HT1080 (cell line): ENCODE measurements at places on chromosomes 6 and 20. TPM values are rescaled to one million over a fixed set of nuclear protein-coding genes. Genes with fewer than 3 reads are reported as not detected.
A peak's percentile ranks its signal among the peaks of the same experiment; 100 is the strongest.

TRMT11 gene
- 15.8 and 17.1 TPM in 2 replicates for total RNA-seq

- DNase-seq = no peak
Measured at GRCh38 chr6:16995511-16996250, 106.2 kb upstream of the STMND1 start.

DNA sequence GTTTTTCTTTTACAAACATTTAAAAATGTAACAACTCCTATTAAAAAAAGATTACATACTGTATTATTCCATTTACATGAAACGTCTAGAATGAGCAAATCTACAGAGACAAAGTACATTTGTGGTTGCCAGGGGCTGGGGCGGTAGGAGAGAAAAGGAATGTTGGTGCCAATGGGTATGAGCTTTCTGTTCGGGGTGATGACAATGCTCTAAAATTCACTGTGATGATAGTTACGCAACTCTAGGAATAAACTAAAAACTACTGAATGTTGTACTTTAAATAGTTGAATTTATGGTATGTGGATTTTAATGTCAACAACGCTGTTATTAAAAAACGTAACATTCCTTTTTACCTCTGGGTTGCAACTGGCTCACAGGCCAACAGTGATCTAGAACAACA is 211.1 kb downstream of the GMDS start:
- no peak for DNase-seq

- no peak for DNase-seq
Measured at GRCh38 chr6:105894556-105894955, 191.6 kb upstream of the PRDM1 start.

GRCh38 chr6:10558565-10558964 is 37.4 kb downstream of the GCNT2 start:
- no peak for DNase-seq

DNA sequence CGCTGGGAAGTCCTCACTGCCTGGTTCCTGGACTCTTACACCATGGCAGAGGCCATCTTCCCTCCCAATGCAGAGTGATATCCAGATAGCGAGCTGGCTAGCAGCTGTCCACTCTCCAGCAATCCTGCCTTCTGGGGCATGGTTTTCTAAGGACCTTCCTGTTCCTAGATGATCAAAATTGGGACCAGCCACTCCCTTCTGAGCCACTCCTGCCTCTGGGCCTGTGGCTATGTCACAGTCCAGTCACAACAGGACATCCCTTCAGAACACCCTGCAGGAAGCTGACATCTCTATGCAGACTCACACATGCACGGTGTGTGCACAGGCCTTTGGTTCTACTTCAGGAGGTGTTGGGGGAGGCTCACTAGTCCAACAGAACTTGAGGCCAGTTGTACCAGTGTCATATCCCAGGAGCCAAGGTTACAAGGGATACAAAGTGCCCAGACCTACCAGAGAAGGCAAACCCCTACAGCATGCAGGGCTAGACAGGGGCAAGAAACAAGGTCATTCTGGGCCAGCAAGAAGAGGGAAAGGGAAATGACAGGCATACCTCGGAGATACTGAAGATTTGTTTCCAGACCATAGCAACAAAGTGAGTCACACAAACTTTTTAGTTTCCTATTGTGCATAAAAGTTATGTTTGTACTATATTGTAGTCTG is 2.7 kb upstream of the MCCD1 start:
- DNase-seq = peak; percentile 47
